ENCODE measurements at places on chromosomes 1 and 21.

DNA sequence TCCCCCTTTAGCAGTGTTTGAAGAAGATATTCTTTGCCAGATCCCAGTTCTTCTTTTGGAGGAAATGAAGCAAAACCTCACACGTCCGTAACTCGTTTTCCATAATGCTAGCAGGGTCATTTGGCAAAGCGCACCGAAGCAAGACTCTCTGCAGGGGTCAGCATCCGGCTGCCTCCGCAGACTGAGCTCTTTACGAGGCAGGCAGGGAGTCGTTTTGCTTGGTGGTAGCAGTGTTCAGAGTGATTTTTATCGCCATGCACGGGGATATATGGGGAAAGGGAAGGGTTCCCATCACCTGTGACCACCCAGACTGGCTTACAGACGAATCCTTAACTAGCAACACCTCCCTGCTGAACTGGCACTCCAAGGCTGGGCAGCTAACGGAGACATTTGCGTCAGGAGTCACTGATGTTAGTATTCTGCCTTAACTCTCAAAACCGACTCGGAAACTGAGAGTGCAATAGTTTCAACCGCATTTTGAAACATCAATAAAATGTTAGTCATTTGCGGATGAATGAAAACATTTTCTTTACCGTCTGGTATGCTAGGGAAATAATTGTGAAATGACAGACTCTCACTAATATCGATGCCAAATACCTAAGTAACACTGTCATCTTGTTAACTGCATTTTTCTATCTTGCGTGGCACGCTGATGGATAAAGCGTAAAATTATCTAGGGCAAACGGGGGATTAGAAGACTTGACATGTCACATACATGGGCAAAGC is 2.2 kb upstream of the NEGR1 start:
- DNase-seq: no peak

- no peak for DNase-seq
These were observed 17.0 kb downstream of the TFF3 start for GRCh38 chr21:42298237-42298636.

GRCh38 chr21:15209224-15209623 is 144.4 kb upstream of the NRIP1 start:
- DNase-seq: no peak

GRCh38 chr1:53310847-53311681 is 16.8 kb downstream of the LRP8 start:
- no peak for DNase-seq

- DNase-seq: no peak
These were observed 5.3 kb upstream of the EVA1B start for GRCh38 chr1:36328713-36329112.

Data from stimulated activated CD8-positive, alpha-beta memory T cell treated with anti-CD3 and anti-CD28 coated beads, Interleukin-7, amount 100 ng/mL, for 4 hours (primary cell).